DMS79 treated with DMSO at 0.1 percent for 48 hours (cell line): ENCODE measurements at places on chromosomes 16 and 17.
A peak's percentile ranks its signal among the peaks of the same experiment; 100 is the strongest.

DNA sequence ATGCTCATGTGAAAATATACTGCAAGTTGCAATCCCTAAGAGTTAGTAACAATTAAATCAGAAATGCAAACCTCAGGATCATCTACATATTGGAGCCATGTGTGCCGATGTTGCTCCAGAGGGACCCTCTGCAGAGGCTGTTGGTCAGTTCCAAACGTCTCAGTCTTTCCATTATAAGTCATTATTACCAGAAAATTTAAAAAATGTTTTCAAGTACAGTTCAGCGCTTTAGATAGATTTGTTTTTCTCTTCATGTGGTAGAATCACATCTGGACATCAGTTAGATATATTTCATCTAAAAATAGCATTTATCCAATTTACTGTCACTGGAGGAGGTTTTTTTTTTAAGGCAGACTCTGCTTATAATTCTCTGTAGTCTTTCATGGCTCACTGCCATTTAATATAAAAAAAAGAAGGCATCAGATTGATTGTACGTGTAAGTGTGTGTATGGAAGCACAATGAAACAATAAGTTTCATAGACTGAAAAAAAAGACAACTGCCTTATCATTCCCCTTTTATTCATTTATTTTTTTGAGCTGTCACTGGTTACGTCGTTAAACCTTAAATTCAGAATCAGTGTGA lies 46.1 kb upstream of the MARCHF10 start:
- no peak for DNase-seq

DNA sequence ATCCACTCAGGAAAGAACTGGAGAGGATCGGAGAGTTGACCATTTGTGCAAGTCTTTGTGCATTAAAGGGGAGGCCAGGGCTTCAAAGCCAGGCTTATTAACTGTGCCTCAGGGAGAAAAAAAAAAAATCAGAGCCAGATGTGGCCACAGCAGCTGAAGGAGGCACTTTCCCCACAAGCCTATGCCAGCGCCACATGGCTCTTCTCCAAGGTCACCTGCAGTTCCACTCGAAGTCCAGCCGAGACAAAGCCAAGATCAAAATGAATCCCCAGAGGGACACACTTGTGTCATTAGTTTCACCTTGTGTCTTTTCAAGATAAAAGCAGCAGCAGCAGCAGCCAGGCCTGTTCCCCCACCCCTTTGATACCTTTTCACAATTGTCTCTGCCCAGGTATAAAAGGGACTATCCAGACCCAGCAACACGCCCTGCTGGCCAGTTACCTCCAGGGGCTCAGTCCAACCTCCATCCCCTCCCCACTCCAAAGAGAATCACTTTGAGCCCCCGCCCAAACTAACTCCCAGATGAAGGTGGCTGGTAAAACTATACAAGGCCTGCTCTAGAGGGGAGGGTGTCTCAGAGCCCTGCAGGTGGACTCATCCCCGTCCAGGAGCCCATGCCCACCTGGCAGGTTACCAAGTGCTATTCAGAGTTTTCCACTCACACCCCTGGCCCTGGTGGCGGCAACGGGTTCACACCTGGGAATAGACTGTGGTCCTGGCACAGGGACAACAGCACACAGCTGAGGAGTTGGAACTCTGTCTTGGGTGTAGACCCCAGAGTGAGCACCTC lies 29.2 kb downstream of the AXIN2 start:
- DNase-seq = peak; percentile 77

- DNase-seq = no peak
Measured at GRCh38 chr17:77875881-77876509, 82.5 kb upstream of the TNRC6C start.

DNA sequence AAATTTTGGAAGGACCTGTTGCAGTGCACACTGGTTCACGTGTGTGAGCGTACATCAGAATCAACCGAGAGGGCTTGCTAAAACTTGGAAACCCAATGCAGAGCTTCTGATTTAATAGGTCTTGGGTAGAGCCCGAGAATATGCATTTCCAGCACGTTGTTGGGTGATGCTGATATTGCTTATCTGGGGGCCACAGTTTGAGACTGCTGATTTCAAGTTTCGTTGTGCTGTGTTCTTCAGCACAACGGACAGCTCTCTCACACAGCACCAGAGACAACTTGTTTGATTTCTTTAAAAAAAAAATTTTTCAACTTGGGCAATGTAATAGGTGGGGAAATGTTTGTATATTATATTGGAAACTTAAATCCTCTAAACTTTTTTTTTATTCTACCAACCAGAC lies 9.4 kb downstream of the OR4D2 start:
- DNase-seq = no peak

- DNase-seq = no peak
Measured at GRCh38 chr17:78735832-78736525, 46.1 kb downstream of the CYTH1 start.

DNA sequence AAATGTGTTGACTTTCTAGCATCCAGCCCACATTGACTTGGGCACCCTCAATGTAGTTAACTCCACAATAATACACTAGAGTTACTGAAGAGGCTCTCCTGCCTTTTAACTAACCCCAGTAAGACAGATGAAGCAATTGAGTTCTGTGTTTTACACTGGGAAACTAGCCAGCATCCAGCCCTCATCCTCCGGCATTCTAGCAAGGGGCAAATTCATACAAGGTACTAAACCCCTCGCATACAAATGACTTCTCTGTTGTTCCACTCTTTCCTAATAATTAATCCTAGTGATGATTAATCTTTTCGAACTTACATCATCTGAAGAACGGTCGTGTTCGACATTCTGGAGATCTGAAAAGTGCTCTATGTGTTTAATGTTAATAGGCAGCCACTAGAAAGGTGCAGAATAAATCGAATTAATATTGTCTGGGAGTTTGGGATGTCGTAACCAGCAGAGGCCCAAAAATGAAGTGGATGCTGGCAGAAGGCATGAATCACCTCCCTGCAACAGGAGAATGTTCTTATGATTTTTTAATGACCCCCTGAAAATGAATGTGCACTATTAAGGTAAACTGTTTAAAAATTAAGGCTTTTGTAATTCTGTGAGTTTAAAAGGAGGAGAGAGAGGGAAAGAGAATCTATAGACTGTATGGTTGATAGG lies 249.4 kb downstream of the SNX29 start:
- DNase-seq = peak; percentile 82

DNA sequence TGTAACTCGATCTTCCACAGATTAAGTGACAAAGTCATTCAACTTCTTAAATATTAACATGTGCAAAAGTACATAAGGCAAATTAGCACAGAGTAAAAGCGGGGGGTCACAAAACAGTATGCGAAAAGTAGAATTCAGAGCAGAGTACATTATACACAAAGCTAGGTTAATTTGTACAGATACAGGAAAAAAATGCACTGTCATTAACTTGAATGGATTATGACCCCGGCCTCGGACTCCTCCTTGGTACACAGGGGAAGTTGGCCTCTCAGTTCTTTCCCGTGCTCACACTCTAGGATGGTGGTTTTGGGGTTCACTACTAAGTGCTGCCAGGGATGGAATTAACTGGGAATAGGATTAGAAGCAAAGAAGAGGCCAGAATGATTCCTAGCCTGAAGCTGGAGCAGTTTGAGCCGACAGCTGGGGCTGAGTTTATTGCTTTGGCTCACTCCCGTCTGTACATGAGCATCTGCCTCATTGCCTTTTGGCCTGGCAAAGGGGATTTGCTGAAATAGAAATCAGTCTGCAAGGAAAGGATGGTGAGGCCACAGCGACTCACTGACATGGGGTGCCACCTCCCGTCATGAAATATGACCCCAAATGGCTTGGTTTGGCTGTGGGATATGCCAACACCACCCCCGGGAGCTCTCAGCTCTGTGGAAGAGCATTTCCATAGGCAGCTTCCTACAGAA lies 23.6 kb downstream of the NTN1 start:
- DNase-seq = no peak

DNA sequence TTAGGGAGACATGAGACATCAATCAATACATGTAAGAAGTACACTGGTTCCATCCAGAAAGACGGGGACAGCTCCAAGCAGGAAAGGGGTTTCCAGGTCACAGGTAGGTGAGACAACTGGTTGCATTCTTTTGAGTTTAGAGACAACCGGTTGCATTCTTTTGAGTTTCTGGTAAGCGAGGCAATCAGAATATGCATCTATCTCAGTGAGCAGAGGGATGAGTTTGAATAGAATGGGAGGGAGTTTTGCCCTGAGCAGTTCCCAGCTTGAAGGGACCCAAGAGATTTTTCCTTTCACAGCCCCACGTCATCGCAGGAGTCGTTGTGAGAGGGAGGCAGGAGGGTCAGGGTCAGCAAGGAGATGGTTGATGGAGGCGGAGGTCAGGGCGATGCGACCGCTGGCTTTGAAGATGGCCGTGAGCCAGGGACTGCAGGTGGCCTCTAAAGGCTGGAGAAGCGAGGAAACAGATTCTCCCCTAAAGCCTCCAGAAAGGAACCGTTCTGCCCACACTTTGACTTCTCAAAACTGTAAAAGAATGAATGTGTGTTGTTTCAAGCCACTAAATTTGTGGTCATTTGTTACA lies 36.5 kb downstream of the IRF8 start:
- no peak for DNase-seq

- DNase-seq = no peak
Measured at GRCh38 chr17:5819921-5820685, 235.8 kb upstream of the NLRP1 start.

DNA sequence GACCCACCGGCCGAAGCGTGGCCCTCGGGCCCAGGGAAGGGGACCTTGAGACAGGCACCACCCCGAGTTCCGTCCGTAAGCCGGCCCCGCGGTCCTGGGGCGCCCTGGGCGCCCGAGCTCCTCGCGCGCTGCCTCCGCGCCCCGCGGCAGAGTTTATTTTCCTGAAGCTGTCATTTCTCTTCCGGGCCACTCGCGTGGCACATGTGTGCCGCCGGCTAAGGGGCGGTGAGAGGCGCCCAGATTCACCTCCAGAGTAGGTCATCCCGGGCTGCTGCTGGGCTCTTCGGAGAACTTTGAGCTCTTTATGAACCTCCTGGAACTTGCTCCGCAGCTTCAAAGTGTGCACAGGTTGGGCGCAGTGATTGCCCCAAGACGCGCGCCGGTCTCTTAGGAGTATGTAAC lies 489 bp downstream of the ZC3H18 start:
- no peak for DNase-seq

DNA sequence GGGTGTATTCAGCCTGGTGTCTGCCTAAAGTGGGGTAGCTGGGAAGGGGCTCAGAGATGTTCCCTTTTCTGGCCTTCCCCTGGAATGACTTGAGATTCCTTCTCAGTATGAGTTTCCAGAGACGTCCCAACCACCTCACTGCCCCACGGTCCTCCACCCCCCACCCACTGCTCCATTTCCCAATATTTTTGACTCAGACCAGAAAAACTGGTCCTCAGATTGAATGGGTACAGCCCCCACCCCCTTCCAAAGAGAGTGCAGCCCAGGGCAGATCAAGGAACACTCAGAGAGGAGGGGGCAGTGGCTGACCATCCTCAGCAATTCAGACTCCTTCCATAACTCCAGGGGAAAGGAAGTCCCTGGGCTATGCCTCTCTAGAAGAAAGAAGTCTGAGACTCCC lies 3.2 kb downstream of the ACLY start:
- DNase-seq = no peak

GRCh38 chr16:55760310-55761001 lies 72.4 kb downstream of the CES1 start:
- DNase-seq = no peak
